ENCODE measurements at places on chromosomes 4 and X.

DNA sequence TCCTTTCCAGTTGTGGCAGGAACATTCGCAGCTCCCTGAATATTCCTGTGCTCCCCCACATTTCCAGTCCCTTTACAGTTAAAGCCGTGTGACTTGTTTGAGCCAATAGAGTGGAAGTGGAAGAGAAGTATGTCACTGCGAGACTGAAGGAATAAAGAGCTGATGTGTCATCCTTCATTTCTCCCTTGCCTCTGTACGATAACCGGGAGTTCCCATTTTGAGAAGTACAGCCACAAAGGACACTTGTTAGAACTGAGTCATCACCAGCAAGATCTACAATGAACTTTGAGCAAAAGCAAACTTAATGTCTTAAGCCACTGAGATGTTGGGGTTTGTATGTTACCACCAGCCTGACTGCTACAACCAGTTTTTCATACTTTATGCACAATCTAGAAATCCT is 92.3 kb downstream of the SPRY1 start:
- no peak for DNase-seq

DNA sequence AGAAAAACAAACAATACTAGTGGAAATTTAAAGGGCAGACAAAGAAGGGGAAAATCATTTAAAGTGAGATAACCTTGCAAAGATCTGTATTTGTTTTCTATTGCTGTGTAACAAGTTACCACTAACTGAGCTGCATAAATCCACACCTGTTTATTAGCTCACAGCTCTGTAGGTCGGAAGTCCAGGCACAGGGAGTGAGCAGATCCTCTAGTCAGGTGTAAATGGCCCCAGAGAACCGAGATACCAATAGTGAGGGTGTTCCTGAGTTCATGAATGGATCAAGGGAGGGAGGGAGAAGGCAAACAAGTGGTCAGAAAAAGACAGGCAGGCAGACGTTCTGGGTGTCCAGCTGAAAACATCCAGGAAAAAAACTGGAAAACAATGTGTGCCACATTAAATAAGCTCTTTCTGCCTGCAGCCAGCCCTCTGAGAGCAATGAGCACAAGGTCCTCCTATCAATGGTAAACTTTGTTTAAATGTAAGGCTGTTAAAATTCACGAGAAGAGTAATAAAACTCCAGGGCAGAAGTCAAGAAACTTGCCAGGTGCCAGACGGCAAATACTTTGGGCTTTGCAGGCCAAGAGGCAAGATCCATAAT is 25.0 kb downstream of the ADGRA3 start:
- no peak for DNase-seq

- no peak for DNase-seq
Measured at GRCh38 chr4:185033950-185034349, 15.7 kb downstream of the HELT start.

DNA sequence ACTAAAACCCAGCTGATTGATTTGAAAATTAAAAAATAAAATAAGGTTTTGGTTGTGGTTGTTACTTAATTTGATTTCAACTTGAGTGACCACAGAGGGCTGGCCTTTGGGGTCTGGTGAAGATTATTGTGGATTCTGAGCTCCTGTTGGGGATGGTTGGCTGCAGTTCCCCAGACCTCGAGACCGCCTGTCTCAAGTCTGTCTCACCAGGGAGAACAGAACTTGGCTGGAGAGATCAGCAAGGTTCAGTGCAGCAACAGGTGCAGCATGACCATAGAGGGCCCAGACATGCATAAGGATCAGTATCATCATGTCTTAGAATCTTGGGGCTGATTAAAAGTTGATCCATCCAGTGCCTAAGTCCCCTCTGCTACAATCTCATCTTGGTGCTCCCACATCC is 491.9 kb downstream of the BCOR start:
- no peak for DNase-seq

GRCh38 chrX:150899191-150899757 is 806 bp upstream of the CD99L2 start:
- peak; percentile 15 for DNase-seq

DNA sequence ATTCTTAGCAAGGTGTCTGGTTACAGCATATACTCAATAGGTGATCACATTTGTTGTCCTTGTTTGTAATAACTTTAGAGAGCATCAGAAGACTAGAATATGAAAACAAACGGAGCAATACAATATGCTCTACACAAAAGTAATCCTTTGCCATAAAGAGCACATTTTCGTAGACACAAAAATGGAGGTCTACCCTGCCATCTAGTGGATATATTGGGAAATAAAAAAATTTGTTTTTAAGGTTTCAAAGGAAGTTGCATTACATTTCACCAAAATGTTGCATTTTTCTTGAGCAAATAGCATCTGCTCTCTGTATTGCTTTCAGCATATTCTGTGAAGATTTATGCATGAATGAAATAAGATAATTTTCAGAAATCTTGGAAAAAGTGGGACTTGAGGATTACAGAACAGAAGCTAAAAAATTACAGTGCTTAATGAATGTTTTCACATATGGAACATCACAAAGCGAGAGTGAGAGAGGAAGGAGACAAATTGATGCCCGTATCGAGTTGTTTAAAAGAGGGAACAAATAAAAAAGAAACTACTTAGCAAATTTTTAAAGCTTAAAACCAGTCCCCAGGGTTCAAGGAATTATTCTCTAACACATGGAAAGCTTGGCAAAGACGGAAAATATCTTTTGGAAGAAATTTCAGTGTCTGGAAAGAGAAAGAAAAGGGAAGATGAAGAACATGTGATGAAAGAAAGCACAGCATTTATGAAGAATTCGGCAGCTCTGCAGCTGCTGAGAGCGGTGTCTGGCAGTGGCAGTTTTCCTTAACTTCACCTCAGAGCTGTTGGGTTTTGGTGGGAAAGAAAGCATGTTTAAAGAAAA is 390.1 kb downstream of the ANKRD50 start:
- DNase-seq = no peak

GRCh38 chrX:134526399-134526798 is 66.4 kb downstream of the HPRT1 start:
- DNase-seq = no peak
